Gastrocnemius medialis (tissue), 4 donors: ENCODE measurements at places on chromosomes 6 and 20. TPM values are rescaled to one million over a fixed set of nuclear protein-coding genes. Genes with fewer than 3 reads are reported as not detected.

DNA sequence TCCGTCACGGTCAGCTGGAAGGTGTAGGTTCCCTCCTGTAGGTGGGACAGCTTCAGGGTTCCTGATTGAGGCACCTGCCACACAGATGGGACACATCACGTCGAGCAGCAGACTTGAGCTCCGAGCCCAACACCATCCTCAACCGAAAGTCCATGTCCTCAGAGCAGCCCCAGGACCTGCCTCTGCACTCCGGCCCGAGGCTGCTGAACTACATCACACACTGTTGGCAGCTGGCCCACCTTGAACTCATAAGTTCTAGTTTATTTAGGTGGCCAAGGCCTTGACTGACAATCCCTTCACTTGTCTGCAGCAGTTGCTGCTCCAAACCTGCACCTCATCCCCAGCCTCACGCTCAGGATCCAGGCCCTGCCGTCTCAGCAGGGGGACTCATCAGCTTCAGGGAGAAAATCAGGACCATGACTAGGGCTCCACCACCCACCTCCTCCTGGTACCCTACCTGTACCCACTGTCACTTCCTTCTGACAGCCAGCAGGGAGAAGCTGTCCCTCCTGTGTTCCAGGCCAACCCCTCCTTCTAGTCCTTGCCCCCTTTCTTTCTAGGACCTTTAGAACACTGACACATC, 21.0 kb downstream of the LRP11 start:
- DNase-seq = no peak
- no peaks in the 10 kb centered on the region for H3K36me3 ChIP-seq
- H3K4me1 ChIP-seq = peaks cover 33% of the 10 kb centered on the region
- H3K4me3 ChIP-seq = no peak overlapping the region
- no peak overlapping the region for H3K27ac ChIP-seq

GRCh38 chr6:33029328-33030184, 20.2 kb upstream of the HLA-DOA start:
- H3K27me3 ChIP-seq = no peaks in the 10 kb centered on the region
- DNase-seq = no peak
- H3K4me1 ChIP-seq = no peaks in the 10 kb centered on the region
- H3K36me3 ChIP-seq = no peaks in the 10 kb centered on the region
- peak overlapping the region; percentile 74 for H3K27ac ChIP-seq

DNA sequence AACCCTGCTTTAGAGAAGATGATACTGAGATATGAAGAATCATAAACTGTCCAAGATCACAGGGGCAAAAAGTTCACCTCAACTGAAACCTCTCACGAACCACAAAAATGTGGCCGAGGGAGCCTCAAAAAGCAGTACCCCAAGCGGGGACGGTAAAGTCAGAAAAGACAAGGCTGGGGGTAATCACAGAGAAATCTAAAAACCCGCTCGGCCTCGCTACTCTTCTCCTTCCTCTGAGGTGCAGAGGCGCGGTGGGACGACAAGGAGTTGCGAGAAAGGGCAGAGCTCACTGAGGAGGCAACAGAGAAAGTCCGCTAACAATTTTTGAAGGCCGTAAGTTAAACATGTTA, 356 bp upstream of the IRAK1BP1 start:
- H3K27ac ChIP-seq = peak overlapping the region; percentile 34
- peaks cover 8% of the 10 kb centered on the region for H3K4me1 ChIP-seq
- peak overlapping the region; percentile 75 for H3K4me3 ChIP-seq
- no peaks in the 10 kb centered on the region for H3K27me3 ChIP-seq
- H3K36me3 ChIP-seq = no peaks in the 10 kb centered on the region

DNA sequence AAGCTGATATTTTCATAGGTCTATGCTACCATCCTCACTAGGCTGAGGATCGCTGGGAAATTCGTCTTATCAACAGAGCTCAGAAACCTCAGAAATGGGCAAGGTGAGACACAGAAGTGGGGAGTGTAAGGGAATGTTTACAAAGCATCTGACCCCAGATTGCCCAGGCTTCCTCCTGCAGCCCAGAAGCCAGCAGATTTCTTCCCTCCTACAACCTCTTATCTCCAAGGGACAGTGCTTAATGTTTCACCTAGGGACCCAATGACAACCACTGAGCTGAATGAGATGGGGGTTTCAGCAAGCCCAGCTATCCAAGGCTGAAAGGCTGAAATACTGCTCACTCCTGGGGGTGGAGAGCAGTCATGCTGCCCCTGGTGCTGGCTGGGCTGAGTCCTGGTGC, 52.4 kb upstream of the TBC1D7 start:
- no peak for DNase-seq
- H3K27ac ChIP-seq = no peak overlapping the region
- peaks cover 13% of the 10 kb centered on the region for H3K36me3 ChIP-seq
- H3K4me3 ChIP-seq = no peak overlapping the region

- DNase-seq = no peak
- H3K27ac ChIP-seq = no peak overlapping the region
- no peaks in the 10 kb centered on the region for H3K36me3 ChIP-seq
- no peak overlapping the region for H3K4me3 ChIP-seq
These were observed 27.4 kb downstream of the NPEPL1 start for GRCh38 chr20:58719971-58720371.

DNA sequence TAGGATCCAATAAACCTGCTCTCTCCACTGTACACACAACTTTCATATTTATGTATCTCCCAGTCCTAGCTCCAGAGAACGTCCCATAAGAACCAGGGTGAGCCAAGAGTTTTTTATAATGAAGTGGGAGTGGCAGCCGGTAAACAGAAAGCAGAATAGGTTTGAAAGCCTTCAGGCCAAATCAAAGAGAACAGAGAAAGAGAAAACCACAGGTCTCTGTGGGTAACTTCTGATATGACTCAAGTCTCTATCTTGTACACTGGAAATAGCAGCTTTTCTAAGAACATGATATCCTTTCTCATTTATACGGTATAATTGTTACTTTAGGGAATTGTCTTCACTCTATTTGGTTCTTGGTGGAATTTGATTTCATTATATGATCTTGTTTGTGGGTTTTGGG, 273.6 kb downstream of the PACRG start:
- H3K36me3 ChIP-seq = no peaks in the 10 kb centered on the region
- no peak overlapping the region for H3K27ac ChIP-seq
- H3K4me1 ChIP-seq = no peaks in the 10 kb centered on the region
- DNase-seq = no peak
- H3K27me3 ChIP-seq = no peaks in the 10 kb centered on the region

DNA sequence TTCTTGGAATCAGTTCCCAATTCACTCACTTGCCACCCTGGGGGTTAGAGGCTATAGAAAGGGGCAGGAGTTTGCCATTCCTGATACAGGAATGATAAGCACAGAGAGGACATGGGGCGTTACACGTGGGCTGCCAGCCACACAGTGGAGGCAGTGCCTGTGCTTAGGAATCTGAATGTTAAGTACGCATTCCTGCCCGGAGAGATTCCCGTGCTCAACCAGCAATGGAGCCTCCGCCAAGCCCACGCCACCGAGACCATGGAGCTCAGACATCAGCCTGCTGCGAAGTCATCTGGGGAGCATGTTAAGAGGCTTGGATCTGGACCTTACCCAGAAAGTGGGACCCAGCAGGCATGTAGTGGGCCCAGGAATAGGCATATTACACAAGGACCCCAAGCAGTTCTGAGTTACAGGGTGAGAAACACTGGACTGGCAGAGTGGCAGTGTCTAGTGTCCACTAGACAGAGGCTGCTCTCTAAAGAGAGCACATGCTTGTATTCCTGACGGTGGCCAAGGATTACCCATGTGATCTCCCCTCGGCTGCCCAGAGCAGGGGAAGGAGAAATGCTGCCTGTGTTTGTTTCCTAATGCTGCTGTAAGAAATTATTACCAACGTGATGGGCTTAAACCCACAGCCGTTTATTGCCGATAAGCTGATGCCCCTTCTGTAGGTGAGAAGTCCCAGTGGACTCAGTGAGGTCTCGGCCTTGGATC, 138.2 kb downstream of the BMP7 start:
- H3K4me3 ChIP-seq = no peak overlapping the region
- H3K27me3 ChIP-seq = no peaks in the 10 kb centered on the region
- H3K4me1 ChIP-seq = no peaks in the 10 kb centered on the region
- no peaks in the 10 kb centered on the region for H3K36me3 ChIP-seq
- no peak overlapping the region for H3K27ac ChIP-seq

GRCh38 chr6:15628499-15629131, 34.2 kb downstream of the DTNBP1 start:
- H3K27me3 ChIP-seq = no peaks in the 10 kb centered on the region
- H3K4me1 ChIP-seq = peaks cover 3% of the 10 kb centered on the region
- no peak overlapping the region for H3K27ac ChIP-seq
- no peak overlapping the region for H3K4me3 ChIP-seq
- DNase-seq = no peak

GRCh38 chr20:49595811-49596561, 28.0 kb upstream of the PTGIS start:
- H3K36me3 ChIP-seq = no peaks in the 10 kb centered on the region
- no peaks in the 10 kb centered on the region for H3K4me1 ChIP-seq

DNA sequence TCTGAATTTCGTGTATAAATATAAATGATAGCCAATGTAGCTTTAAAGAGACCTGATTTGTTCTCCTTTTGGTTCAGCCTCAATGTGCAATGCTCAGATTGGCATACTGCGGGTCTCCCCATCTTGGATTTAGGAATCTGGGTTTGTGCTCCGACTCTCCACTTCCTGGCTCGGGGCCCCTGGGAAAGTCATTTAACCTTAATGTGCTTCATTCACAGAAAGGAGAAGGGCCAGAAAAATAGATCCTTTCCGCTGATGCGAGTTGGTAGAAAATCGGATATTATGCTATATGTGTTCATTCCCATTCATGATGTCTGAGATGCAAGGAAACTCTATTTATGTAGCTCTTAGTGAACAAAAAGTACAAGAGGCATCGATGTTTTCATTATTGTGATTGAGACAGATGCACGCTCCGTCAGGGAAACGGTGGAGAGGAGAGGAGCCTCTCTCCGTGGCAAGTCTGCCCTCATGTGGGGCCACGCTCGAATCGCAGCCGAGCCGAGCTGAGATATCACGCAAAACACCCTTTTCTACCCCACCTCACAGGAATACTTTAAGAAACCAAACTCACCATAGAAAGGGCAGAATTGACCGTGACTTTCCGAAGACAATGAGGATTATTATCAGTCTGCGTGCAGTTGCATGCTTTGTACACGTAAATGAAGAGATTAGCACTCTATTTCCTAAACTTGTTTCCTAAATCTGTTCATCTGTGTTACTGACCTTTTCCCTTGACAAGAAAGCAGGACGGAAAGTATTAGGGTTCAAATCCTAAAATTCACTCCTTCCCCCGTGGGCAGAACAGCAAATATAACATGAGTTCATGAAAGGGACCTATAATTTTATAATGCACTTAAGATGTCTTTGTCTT, 136.6 kb downstream of the COL9A1 start:
- H3K4me1 ChIP-seq = no peaks in the 10 kb centered on the region
- no peaks in the 10 kb centered on the region for H3K36me3 ChIP-seq
- DNase-seq = peak; percentile 23
- H3K27ac ChIP-seq = no peak overlapping the region
- no peaks in the 10 kb centered on the region for H3K27me3 ChIP-seq

GRCh38 chr20:10466325-10466724, 31.2 kb downstream of the SLX4IP start:
- no peaks in the 10 kb centered on the region for H3K27me3 ChIP-seq
- H3K27ac ChIP-seq = peak overlapping the region; percentile 27
- H3K4me3 ChIP-seq = peak overlapping the region; percentile 6
- DNase-seq = no peak
- no peaks in the 10 kb centered on the region for H3K36me3 ChIP-seq
- peaks cover 26% of the 10 kb centered on the region for H3K4me1 ChIP-seq

GRCh38 chr6:167567142-167568033, 242.5 kb downstream of the TTLL2 start:
- no peak overlapping the region for H3K4me3 ChIP-seq
- no peaks in the 10 kb centered on the region for H3K36me3 ChIP-seq
- H3K27me3 ChIP-seq = no peaks in the 10 kb centered on the region
- peaks cover 26% of the 10 kb centered on the region for H3K4me1 ChIP-seq

GRCh38 chr20:33172781-33173180, 4.8 kb downstream of the BPIFA2 start:
- no peaks in the 10 kb centered on the region for H3K4me1 ChIP-seq
- no peak overlapping the region for H3K27ac ChIP-seq
- no peak overlapping the region for H3K4me3 ChIP-seq
- DNase-seq = no peak

GRCh38 chr20:43554369-43554768, 4.5 kb upstream of the SGK2 start:
- DNase-seq = no peak
- H3K4me3 ChIP-seq = no peak overlapping the region
- no peaks in the 10 kb centered on the region for H3K27me3 ChIP-seq
- H3K36me3 ChIP-seq = no peaks in the 10 kb centered on the region

GRCh38 chr6:32842021-32842650, 1.7 kb downstream of the PSMB8 start:
- no peak overlapping the region for H3K4me3 ChIP-seq
- DNase-seq = no peak
- peaks cover 10% of the 10 kb centered on the region for H3K4me1 ChIP-seq
- no peaks in the 10 kb centered on the region for H3K27me3 ChIP-seq

DNA sequence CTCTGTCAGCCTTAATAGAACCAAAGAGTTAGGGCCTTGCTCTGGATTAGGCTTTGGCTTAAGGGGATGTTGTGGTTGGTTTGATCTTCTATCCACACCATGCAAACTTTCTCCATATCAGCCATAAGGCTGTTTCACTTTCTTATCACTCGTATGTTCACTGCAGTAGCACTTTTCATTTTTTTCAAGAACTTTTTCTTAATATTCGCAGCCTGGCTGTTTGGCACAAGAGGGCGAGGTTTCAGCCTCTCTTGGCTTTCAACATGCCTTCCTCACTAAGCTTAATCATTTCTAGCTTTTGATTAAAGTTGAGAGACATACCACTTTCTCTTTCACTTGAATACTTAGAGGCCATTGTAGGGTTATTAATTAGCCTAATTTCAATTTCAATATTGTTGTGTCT, 193.1 kb downstream of the NRN1 start:
- H3K4me3 ChIP-seq = no peak overlapping the region
- DNase-seq = no peak
- H3K4me1 ChIP-seq = no peaks in the 10 kb centered on the region
- no peaks in the 10 kb centered on the region for H3K27me3 ChIP-seq

GRCh38 chr20:34573541-34574300, 15.2 kb downstream of the MAP1LC3A start:
- peaks cover 34% of the 10 kb centered on the region for H3K36me3 ChIP-seq
- DNase-seq = no peak
- peaks cover 14% of the 10 kb centered on the region for H3K4me1 ChIP-seq
- no peak overlapping the region for H3K4me3 ChIP-seq
- no peaks in the 10 kb centered on the region for H3K27me3 ChIP-seq
- H3K27ac ChIP-seq = no peak overlapping the region

RPS18 gene
- 2,014 TPM for total RNA-seq

MAK gene
- total RNA-seq = not detected

FABP7 gene
- 2.4 TPM for total RNA-seq

PACRG gene
- 0.29 TPM for total RNA-seq

MROH8 gene
- 3.3 TPM for total RNA-seq

FAM217A gene
- total RNA-seq = not detected

IL20RA gene
- total RNA-seq = not detected

SNAP91 gene
- not detected for total RNA-seq

PRND gene
- not detected for total RNA-seq

SYNDIG1 gene
- total RNA-seq = not detected

FAM209B gene
- not detected for total RNA-seq

CEBPB gene
- 260 TPM for total RNA-seq

SPATS1 gene
- not detected for total RNA-seq

SOX18 gene
- total RNA-seq = 5.9 TPM

LST1 gene
- total RNA-seq = 4.1 TPM

TBC1D20 gene
- total RNA-seq = 34.4 TPM

PLG gene
- total RNA-seq = 2.4 TPM

WFDC10B gene
- total RNA-seq = not detected

PMEPA1 gene
- total RNA-seq = 7.3 TPM
